ENCODE measurements at places on chromosomes 7 and 10. TPM values are rescaled to one million over a fixed set of nuclear protein-coding genes. Genes with fewer than 3 reads are reported as not detected.

DNA sequence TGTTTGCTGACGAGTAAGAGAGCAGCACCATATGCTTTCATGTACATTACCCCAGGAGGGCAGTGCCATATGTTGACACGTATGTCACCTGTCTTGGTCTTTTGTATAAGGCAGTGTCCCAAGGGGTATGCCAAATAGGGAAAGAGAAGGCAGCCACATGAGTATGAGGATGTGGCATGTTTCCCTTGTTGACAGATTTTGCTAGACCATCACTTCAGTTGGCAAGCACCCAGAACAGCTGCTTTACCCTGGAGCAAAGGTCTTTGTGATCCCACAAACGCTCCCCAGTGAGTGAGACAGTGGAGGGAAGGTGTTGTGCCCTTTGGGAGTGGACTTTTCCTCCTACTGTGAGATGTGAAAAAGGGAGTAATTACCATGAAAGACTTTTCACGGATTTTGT is 350.1 kb downstream of the ETV1 start:
- ATAC-seq = no peak

DNA sequence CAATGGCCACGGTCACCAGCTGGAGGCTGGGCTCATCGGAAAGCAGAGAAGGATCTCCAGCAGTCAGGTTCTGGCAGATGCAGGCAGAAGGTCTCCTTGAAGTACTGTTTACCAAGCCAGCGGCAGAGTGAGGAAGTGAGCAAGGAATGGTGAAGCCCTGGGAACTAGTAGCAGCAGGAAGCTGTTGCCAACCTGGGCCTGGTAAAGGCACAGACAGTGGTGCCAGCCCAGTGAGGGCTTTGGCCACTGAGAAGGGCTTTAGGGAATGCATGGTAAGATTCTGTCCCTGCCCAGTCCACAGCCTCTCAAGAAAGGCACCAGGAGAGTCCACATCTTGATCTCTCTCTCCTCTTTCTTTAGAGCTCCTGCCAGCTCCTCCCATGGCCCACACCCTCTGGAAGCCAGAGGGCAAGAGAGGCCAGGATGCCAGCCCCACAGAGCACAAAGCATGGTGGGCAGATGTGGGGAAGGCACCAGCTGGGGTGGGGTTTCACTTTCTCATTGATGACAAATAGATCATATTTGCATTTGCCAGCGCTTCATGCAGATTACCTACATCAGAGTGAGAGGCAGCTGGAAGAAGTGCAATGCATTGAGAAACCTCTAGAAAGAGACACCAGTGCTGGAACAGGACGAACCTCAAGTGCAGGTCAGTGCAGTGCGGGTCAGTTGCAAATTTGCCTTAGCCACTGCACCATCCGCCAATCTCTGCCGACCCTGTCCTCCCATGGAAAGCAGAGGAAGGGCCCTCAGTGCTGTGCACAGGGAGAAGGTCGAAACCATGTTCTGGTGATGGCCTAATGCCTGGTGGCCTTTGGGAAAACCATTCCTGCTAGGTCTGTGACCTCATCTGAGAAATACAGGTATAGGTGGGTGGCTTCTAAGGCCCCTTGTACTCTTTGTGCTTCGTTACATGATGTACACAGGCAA is 667.8 kb upstream of the MKI67 start:
- ATAC-seq = no peak

- no peak for ATAC-seq
These were observed 30.8 kb downstream of the SHH start for GRCh38 chr7:155781433-155781832.

DNA sequence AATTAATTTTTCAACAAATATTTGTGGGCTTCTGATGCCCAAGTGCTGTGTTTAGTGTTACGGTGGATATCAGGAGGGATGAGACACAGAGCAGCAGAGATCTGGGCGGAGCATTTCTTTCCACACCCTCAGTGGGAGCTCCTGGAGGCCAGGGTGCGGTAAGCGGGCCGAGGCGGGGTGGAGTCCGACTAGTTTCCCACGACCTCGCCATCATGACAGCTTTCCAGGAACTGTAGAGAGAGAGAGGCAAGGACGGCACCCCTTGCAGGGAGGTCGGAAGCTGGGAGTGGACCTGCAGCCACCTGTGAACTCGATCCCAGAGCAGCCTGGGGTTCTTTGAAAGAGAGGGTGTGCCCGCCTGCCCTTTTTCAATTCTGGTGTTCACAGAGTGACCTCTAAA is 128.2 kb downstream of the ACTR3B start:
- ATAC-seq = no peak

Gene HUS1
- 13.7 TPM for total RNA-seq

- no peak for ATAC-seq
These were observed 4.7 kb upstream of the ANKRD2 start for GRCh38 chr10:97567891-97568290.
